ENCODE measurements at places on chromosomes 7 and 10.

- DNase-seq = no peak
Measured at GRCh38 chr7:27109466-27110185, 7.1 kb upstream of the HOXA2 start.

DNA sequence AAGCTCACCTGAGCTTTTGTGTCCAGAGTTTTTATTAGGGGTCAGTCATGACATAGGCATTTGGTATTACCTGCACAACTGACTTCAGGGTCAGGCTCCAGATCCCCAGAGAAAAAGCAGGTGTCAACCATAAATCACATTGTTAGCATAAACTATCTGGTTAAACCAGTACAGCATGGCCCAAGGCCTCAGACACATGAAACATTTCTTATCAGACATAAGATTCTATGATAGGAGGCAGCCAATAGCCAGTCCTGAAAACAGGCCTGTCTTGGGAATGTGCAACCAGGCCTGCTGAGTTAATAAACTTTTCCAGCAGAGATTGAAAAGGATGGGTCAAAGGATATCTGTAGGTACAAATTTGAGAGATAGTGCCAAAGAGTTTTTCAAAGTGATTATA lies 116.1 kb downstream of the TPST1 start:
- DNase-seq = no peak

DNA sequence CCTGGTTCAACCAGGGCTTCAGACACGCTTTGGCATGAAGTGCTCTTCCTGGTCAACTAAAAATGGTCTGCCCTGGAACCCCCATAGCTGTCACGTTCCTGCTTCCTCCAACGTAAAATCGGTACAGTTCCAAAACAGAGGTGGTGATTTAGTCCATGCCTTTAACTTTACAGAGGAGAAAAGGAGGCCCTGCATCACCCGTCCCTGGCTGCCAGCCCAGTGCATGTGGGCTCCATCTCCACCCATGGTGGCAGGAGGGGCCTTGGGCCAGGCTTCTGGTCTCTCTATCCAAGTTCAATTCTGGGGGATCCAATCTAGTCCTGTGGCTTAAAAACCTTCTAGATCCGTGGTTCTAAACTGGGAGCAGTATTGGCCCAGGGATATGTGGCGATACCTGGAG lies 18.7 kb downstream of the ECHDC3 start:
- DNase-seq = no peak

- no peak for DNase-seq
Measured at GRCh38 chr7:105875505-105875904, 894 bp downstream of the ATXN7L1 start.

DNA sequence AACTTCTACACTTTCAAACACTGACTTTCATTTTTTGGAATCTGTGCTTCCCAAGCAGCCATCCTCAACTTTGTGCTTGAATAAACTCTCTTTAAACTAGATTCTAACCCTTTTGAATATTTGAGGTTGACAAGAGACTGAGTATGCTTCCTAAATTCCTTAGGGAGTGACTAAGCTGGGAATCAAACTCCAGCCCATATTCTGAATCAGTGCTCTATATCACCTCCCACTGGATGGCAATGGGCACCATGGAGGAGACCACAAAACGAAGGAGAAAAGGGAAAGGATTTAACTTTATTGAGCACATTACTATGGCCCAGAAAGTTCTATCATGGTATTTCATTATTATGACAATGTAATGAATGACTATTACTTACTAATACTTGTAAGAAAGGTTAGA lies 17.2 kb upstream of the SLC26A4 start:
- DNase-seq = no peak

DNA sequence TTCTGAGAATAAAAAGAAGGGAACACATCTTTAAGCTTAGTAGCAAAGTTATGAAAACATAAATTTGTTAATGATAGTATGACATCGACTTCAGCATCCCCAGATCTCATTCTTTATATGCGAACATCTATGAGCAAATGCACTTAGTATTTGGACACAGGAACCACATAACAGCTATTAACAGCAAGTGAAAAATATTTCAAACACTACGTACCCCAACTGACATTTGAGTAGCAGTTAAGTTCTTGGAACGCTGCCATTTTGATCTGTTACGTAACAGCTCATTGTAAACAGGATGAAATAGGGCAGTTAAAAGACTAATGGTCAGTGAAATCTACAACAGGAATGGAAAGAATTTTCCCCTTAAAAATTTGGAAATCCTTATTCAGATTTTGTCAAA lies 428.9 kb downstream of the TNS3 start:
- DNase-seq = no peak

- no peak for DNase-seq
Measured at GRCh38 chr10:78650122-78650521, 418.6 kb upstream of the ZMIZ1 start.

GRCh38 chr7:81616951-81617350 lies 152.9 kb downstream of the HGF start:
- DNase-seq = no peak

DNA sequence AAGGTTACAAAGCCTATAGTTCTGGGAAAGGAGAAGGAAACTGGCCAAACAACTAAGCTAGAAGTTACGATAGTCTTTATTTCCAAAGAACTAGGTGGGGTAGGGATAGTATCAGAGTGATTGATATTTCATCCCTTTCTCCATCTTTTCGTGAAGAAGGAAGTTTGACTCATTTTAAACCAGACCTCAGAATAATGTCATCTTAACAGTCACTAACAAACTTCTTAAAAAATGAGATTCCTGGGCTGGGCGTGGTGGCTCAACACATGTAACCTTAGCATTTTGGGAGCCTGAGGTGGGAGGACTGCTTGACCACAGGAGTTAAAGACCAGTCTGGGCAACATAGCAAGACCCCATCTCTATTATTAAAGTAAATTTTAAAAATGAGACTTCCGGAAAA lies 69.4 kb downstream of the ARL4A start:
- DNase-seq = no peak

DNA sequence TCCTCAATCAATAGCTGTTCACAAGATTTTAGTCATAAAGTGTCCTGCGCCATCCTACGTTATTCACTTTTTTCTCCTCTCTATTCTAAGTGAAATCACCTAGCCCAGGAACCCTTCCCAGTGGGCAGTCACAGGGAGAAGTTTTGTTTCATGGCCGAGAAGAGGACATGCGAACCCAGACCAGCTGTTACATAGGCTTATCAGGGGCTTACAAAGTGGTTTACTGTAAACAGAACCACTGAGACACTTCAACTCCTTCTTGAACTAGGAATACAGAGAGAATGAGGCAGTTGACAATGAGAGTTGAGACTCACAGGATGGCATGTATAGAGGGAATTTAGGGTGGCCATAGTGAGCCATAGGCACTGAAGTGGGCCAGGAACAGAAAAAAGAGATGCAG lies 246.9 kb upstream of the GLI3 start:
- DNase-seq = no peak

GRCh38 chr7:99034932-99035722 lies 108.8 kb downstream of the SMURF1 start:
- no peak for DNase-seq

DNA sequence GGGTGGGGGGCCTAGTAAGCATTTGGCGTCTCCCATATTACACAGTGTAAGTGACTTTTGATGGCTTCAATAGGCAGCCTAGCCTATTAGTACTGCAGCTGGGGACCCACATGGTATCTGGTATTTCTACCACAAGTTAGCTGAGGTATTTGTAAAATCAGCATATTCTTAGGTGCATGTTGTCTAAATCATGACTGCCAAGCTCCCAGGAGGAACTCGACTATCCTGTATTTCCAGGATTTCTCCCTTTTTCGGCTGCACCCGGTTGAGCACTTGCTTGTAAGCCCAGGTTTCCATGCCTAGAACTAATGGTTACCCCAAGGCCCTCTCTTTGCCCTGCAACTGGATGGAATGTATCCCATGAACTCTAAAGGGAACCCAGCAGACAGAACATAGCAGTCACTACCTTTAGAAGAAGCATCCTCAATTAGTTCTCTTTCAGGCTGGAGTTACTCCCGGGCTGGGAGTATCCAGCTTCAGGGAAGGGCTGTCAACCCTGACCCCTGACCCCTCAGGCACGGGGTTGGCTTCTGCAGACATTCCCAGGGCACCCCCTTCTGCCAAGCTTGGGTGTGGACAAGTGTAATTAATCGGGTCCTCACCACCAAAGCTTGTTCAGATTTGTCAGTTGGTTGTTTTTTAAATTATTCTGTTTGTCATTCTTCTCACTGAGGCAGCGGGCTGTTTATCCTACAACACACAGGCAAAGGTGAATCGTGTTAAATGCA lies 90.3 kb upstream of the PARD3 start:
- DNase-seq = no peak

DNA sequence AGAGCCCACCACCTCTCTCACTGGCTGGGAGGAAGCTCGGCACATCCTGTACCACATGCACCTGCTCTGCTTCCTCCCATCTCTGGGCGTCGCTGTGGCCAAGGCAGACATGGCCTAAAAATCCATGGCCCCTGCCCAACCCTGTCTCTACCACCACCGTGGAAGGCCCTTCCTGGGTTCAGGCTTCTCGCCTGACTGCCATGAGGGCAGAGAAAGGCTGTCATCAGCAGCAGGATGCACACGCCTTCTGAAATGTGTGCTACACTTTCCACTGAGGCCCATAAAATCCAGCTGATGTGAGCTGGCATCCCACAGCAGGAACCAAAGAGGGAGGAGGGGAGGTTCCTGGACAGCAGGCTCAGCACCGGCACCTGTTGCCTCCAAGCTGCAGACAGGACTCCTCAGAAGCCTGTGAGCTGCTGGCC lies 93.4 kb downstream of the PTPRN2 start:
- DNase-seq = no peak

DNA sequence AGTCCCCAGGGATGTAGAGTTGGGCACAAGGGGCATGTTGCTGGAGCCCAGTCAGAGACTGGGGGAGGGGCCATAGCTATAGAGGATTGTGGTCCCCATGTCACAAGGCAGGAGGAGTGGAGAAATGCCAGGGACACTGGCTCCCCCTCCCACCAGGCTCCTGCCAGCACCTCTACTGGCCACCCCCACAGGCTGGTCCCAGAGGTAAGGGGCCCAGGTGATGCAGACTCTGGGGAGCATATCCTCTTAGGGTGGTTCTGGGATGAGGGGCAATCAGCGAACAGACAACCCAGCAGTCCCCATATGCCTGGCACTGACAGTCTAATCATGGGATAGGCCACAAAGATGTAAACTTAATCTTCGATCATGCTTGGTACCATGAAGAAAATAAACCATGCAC lies 21.2 kb downstream of the C10orf71 start:
- DNase-seq = no peak

- no peak for DNase-seq
Measured at GRCh38 chr10:24726626-24727025, 2.9 kb upstream of the ARHGAP21 start.

DNA sequence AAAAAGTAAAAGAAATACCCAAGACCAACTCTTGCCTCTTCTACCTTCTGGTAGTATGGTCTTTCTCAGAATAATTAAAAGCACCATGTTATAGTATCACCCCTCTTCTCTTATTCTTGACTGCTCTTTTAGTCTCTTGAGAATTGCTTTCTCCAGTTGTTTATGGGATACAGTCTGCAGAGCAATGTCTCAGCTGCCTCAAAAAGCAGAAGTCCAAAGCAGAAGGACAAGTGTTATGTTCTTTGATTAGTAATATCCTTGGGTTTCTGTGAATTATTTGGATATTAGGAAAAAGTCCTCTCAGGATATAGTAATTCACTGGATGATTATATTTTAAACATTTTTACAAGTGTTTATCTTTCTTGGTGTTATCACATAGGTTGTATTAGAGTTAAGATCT lies 7.4 kb downstream of the TAS2R41 start:
- no peak for DNase-seq

DNA sequence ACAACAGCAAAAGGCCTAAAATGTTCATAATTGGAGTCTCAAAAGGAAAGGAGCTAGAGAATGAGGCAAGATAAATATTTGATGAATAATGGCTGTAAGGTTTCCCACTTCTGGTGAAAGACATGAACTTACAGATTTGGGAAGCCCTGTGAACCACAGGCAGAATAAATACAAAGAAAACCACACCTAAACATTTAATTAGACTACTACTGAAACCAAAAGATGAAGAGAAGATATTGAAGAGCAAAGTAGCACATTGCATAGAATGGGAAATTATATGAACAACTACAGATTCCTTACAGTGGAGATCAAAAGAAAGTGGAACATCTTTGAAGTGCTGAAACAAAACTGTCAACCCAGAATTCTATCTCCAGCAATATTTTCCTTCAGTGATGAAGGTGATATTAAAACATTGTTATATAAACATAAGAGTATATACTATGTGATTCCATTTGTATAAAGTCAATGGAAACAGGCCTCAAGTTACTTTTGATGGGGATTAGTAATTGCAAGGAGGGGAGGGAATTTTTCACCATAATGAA lies 191.3 kb upstream of the KAT6B start:
- DNase-seq = no peak

DNA sequence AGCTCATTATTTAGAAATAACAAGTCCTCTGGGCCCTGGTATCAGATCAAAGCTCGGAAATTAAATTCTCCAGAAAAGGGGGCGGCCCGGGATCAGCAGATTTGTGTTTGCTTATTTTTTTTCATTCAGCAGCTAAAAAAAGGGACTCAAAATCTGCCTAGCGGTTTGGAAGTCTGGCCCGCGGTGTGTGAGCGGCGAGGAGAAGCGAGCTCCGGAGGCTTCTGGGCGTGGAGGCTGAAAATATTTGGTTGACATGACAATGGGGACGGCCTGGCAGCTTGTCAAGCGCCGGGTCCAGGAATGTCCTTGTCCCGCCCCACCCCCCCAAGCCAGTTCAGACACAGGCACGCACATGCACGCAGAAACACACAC lies 43.4 kb downstream of the FOXL3 start:
- DNase-seq = no peak

DNA sequence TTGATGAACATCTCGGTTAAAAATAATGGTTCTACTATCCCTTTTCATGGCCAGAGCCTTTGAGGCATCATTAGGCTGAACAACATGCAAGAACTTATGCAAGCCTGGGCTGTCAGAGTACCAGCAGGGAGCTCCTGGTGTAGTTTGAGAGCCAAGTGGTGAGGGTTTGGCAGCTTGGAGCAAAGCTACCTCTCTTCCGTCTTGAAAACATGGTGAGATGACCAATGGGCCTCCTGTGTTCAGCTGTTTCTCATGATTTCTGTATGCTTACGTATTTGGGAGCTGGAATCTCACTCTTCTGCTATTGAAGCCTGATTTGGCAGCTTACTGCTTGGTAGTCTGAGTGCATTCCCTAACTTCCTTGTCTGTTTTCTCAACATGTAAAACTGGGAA lies 150.4 kb downstream of the CXCL12 start:
- no peak for DNase-seq

DNA sequence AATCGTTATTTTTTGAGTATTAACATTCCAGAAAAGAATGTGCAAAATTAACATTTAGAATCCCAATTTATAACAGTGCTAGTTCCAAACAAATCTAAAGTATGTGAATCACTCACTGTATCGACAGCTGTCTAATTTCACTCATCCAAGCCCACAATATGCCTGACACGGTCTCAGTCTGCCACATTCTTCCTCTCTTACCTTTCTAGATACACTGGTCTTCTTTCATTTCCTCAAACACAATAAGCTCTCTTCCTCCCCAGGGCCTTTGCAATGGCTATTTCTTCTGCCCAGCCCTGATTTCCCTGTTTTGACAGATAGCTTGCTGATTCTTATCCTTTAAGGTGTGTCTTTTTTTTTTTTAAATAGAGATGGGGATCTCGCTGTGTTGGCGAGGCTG lies 48.8 kb downstream of the UBE2H start:
- DNase-seq = no peak
